Muscle of leg (tissue), 16 donors: ENCODE measurements at places on chromosomes 1 and 21.

GRCh38 chr1:26994020-26994786 is 711 bp downstream of the TRNP1 start:
- peak; percentile 43 for DNase-seq

DNA sequence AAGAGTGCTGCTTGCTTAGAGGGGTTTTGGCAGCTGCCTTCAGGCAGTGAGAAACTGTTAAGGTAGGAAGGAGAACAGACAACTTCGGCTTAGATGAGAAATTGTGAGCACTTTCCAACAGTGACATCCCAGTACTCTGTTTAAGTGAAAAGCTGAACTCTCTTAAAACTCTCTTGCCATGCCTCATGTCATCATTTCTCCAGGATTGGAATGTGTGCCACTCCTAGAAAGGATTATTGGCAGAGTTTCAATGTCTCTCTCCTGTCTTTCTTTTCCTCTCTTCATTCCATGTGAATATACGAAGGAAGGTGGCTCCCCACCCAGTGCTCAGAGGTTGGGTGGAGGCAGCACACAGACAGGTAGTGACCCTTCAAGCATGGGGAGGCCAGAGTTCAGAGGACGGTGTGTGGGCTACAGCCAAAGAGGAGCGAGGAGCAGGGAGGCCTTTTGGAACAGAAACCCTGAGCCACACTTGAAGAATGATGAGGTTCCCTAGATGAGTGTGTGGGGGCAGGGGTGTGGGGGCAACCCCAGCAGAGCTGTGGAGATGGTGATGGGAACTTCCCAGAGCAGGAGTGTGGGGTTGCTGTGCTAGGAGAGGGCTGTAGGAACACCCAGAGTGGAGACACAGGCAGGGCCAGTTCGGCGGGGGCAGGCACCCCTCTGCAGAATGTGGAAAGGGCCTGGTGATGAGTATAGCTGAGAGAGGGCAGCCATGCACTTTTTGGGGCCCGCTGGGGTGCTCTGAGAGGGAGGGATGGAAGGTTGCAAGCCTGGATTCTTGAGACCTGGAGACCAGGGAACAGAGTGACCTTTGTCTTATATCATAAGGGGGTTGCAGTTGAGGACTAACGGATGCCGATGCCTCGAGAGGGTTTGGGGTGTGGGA is 58.8 kb downstream of the GALNT2 start:
- DNase-seq: no peak

GRCh38 chr1:119712342-119713038 is 756 bp downstream of the PHGDH start:
- peak; percentile 97 for DNase-seq

DNA sequence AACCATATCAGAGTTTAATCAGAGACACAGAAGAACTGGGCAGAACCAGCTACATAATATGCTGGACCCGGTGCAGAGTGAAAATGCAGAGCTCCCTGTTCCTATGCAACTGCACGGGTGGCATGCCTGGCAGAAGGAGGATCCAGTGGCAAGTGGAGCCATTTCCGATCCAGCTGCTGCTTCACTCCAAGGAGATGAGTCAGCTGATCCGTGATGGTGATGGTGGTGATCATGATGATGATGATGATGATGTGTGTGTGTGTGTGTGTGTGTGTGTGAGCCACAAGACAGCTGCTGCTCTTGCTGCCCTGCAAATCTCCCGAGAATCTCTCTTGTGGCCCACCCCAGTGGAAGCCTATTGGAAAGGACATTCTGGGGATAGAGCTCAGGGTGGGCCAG is 133.0 kb downstream of the URB2 start:
- no peak for DNase-seq

DNA sequence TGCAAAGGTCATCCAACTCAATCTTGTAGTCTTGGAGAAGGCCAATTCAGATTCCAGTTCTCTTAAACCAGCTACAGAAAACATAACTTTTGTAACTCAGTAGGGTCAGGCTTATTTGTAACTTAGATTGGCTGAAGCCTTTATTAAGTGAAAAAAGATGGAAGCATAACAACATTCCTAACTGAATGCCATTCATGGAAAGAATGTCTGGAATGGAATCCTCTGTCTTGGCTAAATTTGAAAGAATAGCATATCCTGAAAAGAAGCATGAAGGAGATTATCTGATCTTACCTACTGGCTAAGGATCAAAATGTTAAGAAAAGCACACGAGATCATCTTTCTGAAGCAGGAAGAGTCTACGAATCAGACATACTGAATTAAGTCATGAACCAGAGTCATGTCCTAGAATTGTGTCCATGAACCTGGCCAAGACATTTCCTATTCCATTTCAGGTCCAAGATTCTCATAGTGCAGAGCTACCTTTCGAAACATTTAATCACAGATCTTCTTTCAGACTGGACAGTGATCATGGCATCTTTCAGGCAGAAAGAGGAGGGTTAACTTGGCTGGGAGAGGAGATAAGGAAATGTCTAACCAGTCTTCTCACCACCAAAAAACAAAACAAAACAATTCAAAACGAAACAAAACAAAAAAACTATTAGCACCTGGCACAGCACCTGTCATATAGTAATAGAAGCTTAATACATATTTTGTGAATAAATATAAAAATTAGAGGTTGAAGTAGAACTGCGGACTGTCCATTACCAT is 75.6 kb downstream of the XCL2 start:
- DNase-seq: peak; percentile 25

GRCh38 chr1:36055706-36056105 is 28.2 kb upstream of the TEKT2 start:
- no peak for DNase-seq

DNA sequence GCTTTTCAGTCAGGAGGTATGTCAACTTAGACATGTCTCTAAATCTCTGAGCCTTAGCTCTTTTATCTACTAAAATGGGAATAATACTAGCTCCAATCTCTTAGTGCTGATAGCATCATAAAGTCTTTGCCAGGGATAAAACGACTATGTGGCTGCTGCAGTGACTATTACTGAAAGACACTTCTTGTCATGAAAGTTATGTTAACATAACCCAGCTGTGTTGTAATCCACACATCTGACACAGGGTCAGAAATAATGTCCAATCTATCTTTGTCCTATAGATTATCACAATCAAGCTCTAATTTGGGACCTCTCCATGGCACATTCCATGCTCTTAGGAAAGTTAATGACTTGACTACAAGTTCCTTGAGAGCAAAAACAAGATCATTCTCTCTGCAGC is 62.8 kb downstream of the JAK1 start:
- no peak for DNase-seq

DNA sequence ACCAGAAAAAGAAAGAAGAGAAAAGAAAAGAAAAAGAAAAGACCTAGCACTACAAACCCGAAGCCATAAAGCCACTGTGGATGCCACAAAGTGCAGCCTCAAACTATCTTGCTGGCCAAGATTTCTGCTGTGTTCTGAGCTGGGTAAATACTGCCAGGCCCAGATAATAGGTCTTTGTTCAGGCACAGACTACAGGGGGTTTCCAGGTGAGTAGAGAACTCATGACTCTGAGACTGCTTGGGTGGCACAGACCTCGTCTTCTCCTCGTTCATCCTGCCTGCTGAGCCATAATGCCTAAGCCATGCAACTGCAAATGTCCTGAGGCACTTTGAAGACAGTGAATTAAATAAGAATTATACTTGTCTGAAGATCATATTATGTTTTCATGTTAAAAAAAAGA is 651.8 kb downstream of the LMO4 start:
- DNase-seq: no peak

DNA sequence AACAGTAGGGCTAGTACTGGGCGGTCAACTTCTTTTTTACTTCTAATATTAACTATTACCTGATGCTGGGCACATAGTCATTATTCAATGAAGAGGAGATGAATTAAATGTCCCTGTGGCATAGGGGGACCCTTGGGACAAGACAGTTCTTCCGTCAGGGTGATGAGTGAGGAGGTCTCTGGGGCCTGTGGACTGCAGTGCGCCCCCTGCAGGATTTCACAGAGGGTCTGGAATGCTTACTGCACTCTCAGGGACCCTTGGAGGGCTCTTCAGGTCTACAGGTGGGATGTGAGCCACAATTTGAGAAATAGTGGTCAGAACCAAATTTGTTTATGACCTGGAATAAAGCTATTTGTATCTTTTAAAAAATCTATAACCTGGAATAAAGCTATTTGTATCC is 149.4 kb downstream of the FAM78B start:
- no peak for DNase-seq

GRCh38 chr1:192575499-192576189 is at the start of gene RGS1:
RGS1 (plus strand) TSS chr1:192575773; CDS start chr1:192575793, 20 bp downstream.
- DNase-seq: peak; percentile 72

GRCh38 chr1:163273766-163274441 is 47.9 kb upstream of the NUF2 start:
- DNase-seq: no peak

- DNase-seq: no peak
Observed at GRCh38 chr1:236687273-236687672, 974 bp downstream of the ACTN2 start.

DNA sequence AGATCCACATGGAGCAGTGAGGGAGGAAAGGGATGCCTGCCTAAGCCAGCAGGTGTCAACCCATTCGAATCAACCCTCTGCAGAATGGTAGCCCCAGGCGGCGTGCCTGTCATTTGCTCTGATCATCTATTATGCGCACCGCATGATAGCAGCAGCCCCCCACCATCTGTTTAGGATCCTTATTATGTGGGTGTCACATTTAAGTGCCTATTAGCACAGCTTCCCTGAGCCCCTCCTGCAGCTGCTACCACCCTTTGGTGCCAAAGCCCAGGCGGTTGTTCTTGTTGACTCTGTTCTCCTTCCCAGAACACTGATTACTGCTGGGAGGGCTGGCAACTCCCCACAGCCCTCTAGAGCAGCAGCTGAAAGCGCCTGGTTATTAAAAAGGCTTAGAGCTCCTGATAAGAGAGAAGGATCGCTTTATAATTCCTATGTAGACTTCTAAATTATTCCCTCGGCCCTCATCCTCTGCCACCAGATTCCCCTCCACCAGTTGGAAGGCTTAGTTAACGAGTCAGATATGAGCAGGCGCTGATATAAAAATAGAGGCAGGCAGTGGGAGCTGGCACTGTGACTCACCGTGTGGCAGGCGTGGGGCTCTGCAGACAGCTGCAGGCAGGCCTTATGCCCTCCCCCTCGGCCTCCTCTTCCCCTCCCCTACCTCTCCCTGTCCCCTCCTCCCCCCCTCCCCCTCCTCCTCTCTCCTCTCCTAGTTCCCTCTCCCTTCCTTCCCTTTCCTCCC is 23.0 kb downstream of the ACTA1 start:
- DNase-seq: peak; percentile 86

DNA sequence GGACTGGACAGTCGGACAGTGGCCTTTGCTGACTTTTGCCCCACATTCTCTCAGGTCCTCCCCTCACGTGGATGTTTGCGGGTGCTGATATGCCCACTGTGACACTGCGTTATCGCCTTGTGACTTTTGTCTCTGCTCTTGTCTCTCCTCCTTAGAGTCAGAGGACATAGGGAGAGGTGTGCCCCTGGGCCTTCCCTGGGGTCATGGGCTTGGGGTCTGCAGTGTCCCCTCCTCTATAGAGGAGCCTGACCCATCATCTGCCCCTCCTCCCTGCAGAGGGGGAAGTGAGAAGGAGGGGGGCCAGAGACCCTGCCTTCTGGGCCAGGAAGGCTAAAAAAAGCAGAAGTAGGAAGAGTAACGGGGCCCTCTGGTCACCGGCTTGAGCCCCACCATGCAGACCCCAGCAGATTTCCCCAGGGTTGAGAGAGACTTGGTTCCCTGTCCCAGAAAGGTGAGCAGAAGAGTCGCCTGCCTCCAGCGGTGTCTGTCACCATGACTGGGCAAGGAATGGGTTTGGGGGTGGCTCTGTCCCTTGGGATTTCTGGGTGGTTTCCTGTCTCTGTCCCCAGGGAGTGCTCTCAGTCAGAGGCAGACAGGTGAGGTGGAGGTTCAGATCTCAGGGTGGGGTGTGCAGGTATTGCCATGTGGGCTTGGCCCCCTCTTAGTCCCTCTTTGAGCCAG is 13.3 kb downstream of the RPS6KA1 start:
- DNase-seq: no peak

- no peak for DNase-seq
Observed at GRCh38 chr1:232553809-232554208, 76.1 kb downstream of the SIPA1L2 start.

DNA sequence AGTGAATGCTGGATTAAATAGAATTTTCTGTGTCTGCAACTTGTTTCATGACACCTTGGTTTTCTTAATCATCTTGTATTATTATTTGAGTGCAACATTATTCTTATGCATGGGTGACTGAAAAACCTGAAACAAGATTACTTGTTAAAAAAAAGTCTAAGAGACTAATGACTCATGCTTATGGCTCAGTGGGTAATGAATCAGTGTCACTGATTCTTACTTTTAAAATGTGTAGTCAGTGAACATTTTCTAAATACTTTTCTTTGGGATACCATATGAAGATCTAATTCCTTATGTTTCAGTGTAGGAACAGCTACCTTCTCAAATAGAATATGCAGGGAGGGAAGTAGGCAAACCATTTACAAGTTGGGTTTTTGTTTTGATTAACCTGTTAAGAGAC is 65.5 kb downstream of the PRKAA2 start:
- DNase-seq: no peak

DNA sequence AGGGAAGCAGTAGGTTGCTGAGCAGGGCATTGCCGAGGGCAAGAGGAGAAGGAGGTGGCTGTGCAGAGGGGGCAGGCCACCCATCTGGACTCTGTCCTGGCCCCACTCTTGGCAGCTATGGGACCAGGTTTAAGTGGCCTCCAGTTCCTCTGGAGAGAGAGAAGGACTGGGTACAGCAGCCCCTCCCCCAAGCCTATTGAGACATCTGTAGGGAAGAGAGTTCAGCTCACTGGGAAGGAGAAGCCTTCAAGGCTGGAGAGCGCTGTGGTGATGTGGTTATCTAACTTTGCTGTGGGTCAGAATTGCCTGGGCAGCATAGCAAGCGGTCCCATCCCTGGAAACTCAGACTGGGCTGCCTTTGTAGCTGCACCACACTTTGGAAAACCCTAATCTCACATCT is 93.9 kb downstream of the KCNJ15 start:
- no peak for DNase-seq

GRCh38 chr1:78165816-78166215 is 120.0 kb downstream of the GIPC2 start:
- DNase-seq: no peak

- DNase-seq: no peak
Observed at GRCh38 chr1:115196296-115196695, 107.0 kb upstream of the TSPAN2 start.

- no peak for DNase-seq
Observed at GRCh38 chr1:30575066-30575465, 148.3 kb downstream of the MATN1 start.

DNA sequence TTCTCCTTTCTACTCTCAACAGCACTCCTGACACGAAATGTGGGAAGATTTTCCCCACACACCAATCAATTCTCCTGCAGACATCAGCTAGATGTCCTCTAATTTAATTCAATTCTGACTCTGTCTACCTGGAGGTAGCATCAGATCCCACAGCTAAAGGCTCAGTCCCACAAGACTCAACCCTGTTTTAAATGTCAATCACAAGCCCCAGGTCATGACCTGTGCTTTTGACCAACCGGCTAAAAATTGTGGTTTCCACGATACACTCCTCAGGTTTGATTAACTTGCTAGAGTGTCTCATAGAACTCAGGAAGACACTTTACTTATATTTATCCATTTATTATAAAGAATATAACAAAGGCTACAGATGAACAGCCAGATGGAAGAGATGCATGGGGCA is 27.4 kb downstream of the IL23R start:
- DNase-seq: no peak
